ENCODE measurements at places on chromosomes 11 and 22.
A peak's percentile ranks its signal among the peaks of the same experiment; 100 is the strongest.

- DNase-seq: no peak
Observed at GRCh38 chr11:131845255-131845654, 474.8 kb downstream of the NTM start.

GRCh38 chr22:22060200-22061084 lies 77.9 kb upstream of the TOP3B start:
- DNase-seq: no peak

- no peak for DNase-seq
Observed at GRCh38 chr11:126700768-126701519, 299.6 kb downstream of the KIRREL3 start.

GRCh38 chr11:18727479-18728236 lies 1.7 kb upstream of the IGSF22 start:
- DNase-seq: no peak

DNA sequence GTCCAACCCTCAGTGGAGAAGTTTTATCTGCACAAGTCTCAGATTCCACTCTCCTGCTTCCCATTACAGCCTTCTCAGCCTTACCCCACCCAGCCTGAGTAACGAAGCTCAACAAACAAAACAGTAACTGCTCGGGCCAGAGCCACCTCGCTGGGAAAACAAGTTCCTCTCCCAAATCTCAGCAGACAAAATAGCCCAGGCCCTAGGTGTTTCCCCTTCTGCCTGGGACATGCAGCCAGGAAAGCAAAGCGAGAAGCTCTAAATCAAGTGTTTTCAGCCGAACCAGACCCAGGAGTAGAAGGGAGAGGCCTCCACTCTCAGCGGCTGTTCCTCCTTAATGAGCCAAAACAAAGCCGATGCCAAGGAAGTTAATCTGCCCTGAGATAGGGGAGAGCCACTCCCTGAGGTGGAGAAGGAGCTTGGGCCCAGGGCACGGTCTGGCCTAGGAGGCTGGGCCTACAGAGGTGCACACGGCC lies 44.0 kb downstream of the LIF start:
- no peak for DNase-seq

DNA sequence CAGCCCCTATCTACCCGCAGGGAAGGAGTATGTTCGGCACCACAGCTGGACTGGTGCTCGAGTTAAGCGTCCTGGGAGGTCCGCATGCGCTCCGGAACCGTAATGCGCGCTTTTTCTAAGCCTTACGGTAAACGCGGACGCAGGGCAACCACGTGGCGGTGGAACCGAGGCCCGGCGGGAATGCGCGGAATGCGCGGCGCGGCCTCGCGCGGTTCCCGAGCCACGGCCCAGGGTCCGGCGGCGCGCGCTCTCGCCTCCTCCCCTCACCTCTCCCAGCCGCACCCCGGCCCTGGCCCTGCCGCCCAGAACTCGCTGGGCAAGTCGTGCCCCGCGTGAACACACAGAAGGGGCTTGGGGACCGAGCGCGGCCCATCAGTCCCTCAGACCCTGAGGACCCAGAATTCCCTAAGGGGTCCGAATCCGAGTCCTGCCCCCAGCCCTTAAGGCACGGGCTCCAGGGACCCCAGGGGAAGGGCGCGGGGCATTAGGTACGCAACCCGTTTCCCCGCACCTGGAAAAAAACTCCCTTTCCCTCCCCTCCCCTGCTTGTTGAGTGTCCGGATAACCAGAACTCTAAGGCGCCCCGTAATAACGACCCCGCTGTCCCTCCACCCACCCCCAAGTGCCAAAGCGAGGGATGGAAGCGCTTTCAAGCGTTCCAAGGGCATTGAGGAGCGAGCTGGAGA lies 4.3 kb upstream of the CCND1 start:
- DNase-seq: peak; percentile 57

- peak; percentile 21 for DNase-seq
Observed at GRCh38 chr11:17504330-17505107, 27.9 kb upstream of the ABCC8 start.

- peak; percentile 7 for DNase-seq
Observed at GRCh38 chr11:66639066-66639813, 737 bp downstream of the RBM4 start.

DNA sequence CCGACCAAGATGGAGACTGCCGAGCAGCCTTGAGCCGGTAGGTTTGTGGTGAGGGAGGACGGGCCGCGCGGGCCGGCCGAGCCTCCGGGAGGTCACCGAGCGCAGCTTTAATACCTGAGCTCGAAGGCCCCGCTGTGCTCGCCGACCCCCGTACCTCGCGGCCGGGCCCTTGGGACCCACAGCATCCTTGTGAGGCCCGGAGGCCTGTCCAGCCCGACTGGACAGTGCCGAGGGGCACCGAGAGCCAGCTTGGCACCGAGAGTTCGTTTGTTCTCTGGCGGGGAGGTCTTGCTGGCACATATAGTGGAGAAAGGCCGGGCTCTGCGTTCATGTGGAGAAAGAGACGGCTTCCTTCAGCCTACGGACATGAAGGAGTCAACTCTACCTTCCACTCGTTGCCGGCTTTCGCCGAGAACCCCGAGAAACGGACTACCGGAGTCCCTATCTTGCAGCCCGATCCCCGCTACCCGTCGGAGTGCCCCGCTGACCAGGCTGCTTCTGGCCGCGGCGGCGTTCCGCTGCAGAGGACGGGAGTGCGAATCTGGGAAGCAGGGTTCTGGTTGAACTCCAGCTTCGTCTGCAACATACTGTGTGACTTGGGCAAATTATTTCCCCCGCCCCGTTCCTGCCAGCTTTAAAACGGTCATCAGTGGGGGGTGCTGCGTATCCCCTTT lies 349 bp downstream of the TSSC4 start:
- no peak for DNase-seq

- DNase-seq: no peak
Observed at GRCh38 chr11:120786206-120786735, 237.6 kb upstream of the TBCEL start.

- no peak for DNase-seq
Observed at GRCh38 chr11:23866641-23867040, 630.2 kb upstream of the LUZP2 start.

DNA sequence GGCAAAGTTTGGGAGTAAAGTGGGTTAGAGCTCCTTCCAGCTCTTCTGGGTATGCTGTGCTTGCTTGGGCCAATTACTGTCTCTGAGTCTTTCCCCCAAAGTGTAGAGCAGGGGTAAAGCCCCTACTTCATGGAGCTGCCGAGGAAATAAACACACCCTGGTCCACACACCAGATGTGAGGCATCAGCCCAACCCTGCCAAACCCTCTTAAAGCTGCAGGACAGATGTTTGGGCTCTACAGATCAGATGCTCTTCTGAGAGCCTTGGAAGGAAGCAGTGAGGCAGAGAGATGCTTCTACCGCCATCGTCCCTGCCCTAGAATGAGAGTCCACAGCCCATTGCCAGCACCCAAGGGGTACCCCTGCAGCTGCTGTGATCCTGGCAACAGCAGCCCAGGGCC lies 64.7 kb downstream of the ELFN2 start:
- DNase-seq: no peak

GRCh38 chr11:45885921-45886721 lies 670 bp downstream of the MAPK8IP1 start:
- DNase-seq: no peak

Data from AG09309 (cell line).